Activated T-cell treated with anti-CD3 and anti-CD28 coated beads, Interleukin-2, amount 50 U/mL, for 24 hours (primary cell): ENCODE measurements at places on chromosomes 12 and 14.
A peak's percentile ranks its signal among the peaks of the same experiment; 100 is the strongest.

GRCh38 chr12:68773582-68773981 is 27.6 kb downstream of the SLC35E3 start:
- DNase-seq = no peak

GRCh38 chr14:72525087-72525915 is 368.6 kb downstream of the DPF3 start:
- no peak for DNase-seq

DNA sequence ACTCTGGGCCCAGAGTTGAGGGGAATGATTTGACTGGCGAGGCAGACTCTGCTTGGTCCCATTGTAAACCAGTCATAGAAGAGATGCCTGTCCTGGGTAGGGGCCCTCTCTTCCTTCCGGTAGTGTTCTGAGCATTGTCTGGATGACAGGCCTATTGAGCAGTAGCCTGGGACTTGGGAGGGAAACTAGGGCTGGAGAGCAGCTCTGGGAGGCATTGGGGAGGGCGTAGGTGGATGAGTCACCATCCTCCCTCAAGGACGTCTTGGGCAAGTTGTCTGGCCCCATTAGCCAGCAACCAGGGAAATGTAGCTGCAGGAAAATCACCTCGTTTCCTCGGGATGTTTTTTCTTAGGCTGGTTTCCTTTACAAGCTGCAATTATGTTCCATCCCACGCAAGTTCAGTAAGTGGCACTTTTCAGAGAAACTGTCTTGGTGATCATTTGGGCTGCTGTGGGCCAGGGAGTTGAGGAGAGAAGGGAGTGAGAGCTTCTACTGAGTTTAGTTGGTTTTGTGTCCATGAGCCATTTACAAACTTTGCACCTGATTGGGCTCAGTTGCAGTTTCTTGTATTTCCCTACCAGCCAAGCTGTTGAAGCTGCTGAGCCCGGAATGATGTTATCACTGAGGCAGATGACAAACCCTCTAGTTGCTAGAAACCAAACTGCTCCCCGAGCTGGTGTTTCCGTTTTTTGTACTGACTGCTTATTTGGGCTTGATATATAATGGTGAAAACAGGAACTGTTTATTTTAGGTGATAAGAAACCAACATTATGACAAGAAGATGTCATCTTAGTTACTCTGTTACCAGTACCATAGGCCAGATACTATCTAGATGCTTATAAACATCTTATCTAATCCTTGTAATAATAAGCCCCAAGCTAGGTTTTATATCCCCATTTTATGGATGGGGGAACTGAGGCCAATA is 147.6 kb downstream of the CHST11 start:
- DNase-seq = peak; percentile 53

GRCh38 chr12:46154221-46154985 is 114.4 kb downstream of the SLC38A1 start:
- no peak for DNase-seq

GRCh38 chr14:52333108-52333507 is 19.0 kb downstream of the PTGER2 start:
- DNase-seq = no peak

DNA sequence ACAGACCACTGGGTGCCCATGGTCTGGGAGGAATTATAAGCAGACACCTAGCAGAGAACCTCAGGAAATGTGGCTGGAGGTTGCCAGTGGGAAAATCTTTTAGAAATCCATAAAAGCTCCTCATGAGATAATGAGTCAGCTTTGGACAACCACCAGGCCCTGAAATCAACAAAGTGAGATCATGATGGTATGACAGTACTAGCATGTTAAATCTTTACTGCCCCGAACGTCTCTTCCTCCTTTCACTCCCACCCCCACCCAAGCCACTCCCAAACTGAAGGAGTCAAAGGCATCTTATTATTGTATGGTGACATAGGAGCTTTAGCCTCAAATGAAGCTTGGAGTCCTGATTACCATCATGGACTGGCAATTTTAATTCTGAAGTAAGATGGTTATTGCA is 240.0 kb downstream of the DIO2 start:
- no peak for DNase-seq

DNA sequence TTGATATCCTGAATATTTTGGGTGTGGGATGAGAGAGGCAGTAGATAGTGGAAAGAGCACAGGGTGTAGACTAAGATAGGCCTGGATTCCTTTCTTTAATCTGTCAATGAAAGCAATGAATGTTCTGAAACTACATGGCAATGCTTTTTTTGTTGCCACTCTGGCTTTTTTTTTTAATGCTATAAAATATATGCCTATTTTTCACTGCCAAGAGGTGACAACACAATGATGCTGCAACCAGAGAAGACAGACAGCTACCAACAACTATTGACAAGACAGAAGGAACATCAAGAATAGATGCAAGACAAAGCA is 9.4 kb downstream of the ANG start:
- DNase-seq = no peak

- no peak for DNase-seq
Observed at GRCh38 chr12:130970165-130970907, 16.6 kb downstream of the ADGRD1 start.

DNA sequence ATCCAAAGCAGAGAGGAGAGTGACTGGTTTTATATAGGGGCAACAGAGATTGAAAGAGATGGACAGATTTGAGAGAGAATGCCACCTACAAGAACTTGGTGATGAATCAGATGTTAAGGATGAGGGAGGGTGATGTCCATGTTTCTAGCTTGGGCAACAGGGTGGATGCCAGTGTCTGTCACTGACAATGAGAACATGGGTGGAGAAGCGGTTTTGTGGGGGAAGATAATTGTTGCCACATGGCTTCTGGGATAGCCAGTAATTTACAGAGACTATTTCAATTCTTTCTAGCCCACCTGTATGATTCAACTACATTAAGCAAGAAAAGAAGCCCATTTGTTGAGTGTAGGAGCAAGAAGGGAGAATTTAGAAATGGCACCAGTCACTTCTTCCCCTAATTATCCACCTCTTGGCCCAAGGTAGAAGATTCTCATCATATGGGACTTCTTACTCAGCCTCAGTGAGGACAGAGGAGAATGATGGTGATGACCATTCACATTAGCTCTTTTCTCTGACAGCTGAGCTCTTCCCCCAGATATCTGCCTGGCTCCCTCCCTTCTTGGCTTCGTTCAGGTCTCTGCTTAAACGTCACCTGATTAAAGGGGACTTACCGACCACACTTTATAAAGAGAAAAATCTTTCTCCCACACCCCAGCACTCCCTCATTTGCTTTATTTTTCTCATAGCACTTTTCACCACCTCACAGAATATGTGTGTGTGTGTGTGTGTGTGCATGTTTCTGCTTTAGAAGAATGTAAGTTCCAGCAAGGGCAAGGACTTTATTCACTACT is 117.8 kb downstream of the DUSP6 start:
- DNase-seq = no peak

GRCh38 chr14:75094896-75095295 is 25.5 kb downstream of the ZC2HC1C start:
- no peak for DNase-seq

- DNase-seq = no peak
Observed at GRCh38 chr12:64064240-64064639, 157.9 kb downstream of the KICS2 start.

DNA sequence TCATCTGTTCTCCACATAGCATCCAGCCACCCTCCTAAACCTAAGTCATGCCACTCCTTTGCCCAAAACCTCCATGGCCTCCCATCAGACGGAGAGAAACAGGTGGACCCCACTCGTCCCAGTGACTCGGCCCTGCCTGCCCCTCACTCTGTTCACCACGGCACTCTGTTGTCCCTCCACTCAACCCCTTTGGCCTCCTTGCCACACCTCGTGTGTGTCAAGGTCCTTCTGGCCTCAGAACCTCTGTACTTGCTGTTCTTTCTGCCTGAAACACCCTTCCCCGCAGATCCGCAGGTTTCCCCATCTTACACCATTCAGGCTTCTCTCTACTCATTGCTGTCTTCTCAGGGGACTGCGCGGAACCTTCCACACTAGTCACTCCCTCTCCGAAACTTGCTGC is 24.5 kb upstream of the ACTN1 start:
- DNase-seq = no peak

GRCh38 chr12:29533815-29534489 is 36.5 kb upstream of the OVCH1 start:
- DNase-seq = no peak

- DNase-seq = no peak
Observed at GRCh38 chr12:124390442-124391097, 95.7 kb downstream of the RFLNA start.

DNA sequence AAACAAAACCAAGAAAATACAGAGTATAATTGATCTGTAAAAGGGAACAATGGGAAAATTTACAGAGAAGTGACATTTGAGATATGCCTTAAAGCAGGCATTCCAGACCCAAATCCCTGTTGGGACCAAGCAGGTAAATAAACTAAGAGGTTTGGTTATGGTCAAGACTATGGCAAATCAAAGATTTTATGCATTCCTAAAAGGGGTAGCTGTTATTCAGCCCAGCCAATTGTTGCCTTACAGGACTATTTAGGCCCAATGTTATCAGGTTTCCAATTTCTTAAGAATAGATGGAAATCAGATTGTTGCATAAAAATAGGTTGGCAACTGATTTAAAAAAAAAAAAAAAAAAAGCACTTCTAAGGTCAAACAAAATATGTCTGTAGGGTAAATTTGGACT is 5.3 kb downstream of the DNAI7 start:
- DNase-seq = no peak

GRCh38 chr12:33427071-33427470 is 12.5 kb downstream of the SYT10 start:
- no peak for DNase-seq

GRCh38 chr12:112998987-112999767 is 20.9 kb downstream of the OAS2 start:
- no peak for DNase-seq

DNA sequence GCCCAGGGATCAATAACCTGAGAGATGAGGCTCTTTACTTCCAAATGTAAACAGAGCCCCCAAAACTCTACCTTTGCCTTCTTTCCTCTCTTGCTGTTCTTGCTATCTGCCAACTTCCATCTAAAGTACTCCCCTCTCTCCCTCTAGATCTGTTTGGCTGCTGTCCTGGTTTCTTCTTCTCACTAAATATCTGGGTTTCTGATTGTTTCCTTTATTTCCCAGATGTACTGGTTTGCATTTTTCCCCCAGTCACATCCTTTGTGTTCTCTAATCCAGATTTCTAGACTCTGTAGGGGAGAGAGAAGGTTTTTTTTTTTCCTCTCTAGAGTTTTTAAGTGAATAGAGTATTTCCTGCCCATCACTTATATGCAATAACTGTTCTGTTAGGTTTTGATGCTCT is 7.1 kb upstream of the SALL2 start:
- no peak for DNase-seq

DNA sequence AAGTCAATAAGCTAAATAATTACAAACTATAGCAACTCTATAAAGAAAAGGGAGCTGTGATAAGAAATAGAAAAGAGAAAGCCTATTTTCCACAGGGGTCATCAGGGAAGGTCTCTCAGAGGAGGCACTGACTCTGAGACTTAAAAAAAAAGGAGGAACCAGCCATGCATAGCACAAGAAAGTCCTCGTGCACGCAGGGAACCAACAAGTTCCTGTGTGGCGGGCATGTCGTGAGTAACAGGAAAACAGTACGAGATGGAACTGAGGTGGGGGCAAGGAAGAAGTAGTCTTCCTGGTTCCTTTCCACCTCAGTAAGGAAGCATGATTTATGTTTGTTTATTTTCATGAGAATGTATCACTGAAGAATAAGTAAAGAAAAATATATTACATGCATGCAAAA is 367.0 kb upstream of the TMEM132C start:
- no peak for DNase-seq

DNA sequence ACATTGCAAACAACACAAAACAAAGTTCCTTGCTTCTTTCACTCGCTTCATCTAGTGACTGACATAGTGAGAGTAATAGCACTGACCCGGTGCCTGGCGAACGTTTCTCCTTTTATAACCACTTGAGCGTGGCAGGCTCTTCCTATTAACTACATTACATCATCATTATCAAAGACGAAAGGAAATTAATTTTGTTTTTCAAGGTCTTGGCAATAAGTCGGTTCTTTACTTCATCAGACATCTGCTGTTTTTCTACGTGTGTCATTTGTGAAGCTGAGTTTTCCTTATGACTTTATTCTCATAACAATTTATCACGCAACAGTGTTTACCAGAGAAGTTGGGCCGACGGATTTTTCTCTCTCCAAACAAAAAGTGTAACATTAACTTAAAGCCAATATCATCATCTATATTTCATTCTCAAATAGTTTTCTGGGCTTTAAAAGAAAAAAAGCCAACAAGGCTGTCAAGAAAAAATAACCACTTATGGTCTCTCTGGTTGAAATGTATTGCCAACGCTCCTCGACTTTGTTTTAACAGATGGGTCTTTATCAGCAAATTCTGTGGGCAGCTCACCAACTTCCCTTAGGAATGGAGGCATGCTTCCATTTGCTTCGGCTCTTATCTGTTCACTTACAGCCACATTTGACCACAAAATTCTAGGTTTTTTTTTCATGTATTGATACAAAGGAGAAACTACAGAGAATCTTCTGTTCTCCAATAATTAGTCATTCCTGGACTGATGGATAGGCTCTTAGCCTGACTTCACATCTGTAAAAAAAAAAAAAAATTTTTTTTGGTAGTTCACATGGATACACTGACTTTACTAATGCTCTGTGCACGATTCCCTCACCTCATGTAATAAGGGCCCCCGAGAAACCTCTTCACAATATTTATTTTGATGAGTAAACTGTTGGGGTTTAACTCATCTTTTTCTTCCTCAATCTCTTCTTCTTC is 97.1 kb upstream of the CDKN3 start:
- DNase-seq = no peak

DNA sequence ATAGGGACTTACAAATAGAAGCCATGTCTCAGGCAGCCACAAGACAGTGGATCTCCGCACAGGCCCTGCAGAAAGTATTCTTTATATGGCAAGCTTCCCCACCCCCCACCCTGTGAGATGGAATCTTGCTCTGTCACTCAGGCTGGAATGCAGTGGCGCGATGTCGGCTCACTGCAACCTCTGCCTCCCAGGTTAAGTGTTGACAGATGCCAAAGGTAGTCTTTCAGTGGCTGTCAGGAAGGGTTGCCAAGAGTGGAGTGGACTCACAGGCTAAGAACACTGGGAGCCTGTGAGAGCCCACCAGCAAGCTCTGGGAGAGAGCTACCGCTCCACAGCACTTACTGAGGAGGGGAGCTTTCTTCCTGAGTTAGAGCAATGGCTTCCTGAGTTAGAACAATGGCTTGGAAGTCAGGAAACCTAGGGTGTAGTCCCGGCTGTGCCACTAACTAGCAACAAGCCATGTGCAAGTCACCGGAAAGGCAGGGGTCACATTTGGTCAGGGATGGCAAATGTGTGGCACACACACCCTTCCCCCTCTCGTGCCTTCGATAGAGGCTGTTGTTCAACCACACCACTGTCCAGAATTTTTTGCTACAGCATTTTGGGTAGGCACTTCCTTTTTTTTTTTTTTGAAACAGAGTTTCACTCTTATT is 2.6 kb downstream of the RNASE1 start:
- DNase-seq = no peak

- no peak for DNase-seq
Observed at GRCh38 chr12:98686603-98687002, 41.5 kb downstream of the APAF1 start.

GRCh38 chr12:81644503-81644902 is 114.6 kb downstream of the PPFIA2 start:
- DNase-seq = no peak
